ENCODE measurements at places on chromosomes 4 and X.

GRCh38 chr4:3525532-3526430, 6.4 kb downstream of the LRPAP1 start:
- no peak for DNase-seq

- DNase-seq, result no peak
These were observed 70.7 kb upstream of the ANXA10 start for GRCh38 chr4:168021666-168022065.

DNA sequence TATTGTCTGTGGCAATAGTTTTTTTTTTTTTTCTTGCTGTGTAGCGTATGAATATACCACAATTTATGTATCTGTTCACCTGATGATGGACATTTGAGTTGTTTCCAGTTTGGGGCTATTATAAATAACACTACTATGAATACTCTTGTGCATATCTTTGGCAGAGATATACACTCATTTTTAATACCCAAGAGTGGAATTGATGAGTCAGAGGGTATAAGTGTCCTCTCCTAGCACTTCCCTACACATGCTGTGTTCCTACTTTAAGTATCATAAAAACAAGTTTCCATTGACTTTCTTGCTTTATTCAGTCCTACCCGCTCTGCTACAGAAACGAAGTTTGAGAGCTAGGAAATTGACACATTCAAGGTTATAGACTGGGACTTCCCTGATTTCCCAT, 39.8 kb downstream of the XIAP start:
- no peak for DNase-seq

DNA sequence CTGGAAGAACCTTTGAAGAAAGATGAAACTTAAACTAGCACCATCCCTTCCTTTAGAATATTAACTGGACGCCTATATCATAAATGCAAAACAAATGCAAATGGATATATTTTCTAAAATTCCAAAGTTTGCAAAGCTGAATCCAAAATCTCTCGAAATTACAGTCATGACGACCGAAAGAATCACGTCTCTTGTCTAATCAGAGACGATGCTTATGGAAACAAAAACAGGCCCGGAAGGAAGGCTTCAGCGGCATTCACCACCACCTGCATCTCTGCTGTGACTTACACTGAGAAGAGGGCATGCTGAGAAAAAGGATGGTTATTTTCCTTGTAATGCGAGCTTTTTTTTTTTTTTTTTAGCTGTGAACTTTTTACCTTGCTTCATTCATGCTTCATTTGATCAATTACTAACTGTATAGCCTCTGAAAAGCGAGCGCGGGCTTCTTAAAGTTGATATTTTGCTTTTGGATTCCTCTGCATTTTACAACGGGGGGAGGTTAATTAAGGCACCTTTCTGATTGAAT, 209.3 kb downstream of the SOWAHB start:
- DNase-seq, result no peak

DNA sequence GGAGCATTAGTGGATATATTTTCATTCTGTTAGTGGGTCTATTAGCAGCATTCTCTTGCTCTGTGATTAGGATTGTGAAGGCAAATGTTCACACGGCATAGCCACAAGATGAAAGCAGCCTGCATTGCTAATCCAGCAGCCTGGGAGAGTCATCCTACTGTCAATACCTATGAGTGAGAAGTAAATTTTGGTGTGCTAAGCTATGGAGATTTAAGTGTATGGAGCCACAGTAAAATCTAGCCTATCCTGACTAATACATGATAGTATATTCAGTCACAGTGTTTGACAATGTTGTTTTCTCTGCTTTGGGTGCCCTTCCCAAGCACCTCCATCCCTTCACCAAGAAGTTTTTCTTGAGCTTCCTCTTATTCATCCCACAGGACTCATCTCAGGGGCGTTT, 47.2 kb upstream of the TMPRSS11F start:
- no peak for DNase-seq

Data from mesendoderm (in vitro differentiated cells).